ENCODE measurements at places on chromosomes 7 and 10.

DNA sequence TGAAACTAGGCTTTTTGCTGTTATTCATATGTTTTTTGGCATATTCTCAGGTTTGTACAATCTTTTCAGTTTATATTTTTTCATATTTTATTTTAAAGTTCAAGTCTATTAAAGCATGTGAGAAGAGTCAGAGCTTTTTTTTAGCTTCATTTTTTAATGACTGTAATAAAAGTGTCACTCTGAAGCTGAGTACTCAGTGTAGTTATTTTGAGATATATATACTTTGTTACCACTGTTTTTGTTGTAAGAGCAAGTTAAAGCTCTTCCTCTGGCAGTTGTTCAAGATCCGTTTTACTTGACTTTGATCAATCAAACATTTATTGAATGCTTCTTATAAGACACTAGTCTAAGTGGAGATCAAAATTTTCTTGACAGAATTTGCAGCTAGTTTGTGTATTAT, 37.5 kb downstream of the CASD1 start:
- DNase-seq, result no peak

DNA sequence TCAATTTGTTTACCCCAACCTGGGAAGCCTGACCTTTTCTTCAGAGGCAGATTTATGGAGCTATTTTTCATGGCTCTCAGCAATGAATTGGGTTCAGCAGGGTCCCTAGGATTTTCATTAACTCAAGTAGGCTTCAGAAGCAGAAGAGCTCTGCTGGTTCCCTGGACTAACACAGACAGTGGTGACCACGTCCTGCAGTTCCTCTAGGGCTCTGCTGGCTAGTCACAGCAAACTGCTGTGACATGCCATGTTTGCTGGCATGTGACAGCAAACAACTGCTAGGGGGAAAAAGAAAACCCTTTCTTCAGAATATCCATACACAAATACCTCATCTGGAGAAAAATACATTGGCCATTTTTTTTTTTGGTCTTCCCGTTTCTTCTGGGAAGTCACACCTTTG, 13.2 kb downstream of the BAMBI start:
- DNase-seq, result no peak

DNA sequence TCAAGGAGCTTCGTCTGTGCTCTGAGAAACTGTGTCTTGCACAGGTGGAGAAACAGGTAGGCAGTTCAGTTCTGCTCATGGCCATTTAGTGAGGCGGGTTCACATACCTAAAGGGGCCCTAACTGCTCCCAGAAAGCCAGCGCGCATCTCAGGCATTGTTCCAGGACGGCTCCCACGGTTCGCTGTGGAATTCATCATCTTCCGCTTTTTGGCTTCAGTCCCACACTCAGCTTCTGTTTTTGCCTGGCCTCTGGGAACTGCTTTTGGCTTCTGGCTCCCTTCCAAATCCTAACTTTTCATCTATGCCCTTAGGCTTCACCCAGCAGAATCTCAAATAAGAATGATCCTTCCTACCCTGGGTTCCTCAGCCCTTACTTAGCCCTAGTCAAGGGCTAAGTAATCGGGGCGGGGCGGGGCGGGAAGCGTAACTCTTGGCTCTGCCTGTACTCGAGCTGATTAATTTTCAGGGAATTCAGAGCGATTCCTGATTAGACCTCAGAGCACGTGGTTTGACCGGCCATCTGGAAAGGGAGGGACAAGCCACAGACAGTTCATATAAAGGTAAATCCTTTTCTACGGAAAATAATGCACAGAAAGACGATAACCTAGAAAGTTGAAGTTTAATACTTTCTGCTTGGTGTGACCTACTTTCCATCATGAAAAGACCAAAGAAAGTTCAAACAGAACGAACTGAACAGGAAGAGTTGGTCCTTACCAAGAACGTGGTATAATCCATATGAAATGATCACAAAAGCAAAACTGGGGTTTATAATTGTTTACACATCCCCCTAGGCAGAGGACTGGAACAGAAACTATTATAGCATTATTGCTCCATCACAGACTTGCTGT, 105.7 kb downstream of the ST8SIA6 start:
- no peak for DNase-seq

- DNase-seq, result no peak
Observed at GRCh38 chr7:72032934-72033333, 379.2 kb downstream of the CALN1 start.

GRCh38 chr7:46486256-46487206, 565.5 kb upstream of the IGFBP3 start:
- DNase-seq, result no peak

- DNase-seq, result no peak
Observed at GRCh38 chr7:158550394-158550700, 37.3 kb downstream of the PTPRN2 start.
